ENCODE measurements at places on chromosomes 5 and 9. TPM values are rescaled to one million over a fixed set of nuclear protein-coding genes. Genes with fewer than 3 reads are reported as not detected.

DNA sequence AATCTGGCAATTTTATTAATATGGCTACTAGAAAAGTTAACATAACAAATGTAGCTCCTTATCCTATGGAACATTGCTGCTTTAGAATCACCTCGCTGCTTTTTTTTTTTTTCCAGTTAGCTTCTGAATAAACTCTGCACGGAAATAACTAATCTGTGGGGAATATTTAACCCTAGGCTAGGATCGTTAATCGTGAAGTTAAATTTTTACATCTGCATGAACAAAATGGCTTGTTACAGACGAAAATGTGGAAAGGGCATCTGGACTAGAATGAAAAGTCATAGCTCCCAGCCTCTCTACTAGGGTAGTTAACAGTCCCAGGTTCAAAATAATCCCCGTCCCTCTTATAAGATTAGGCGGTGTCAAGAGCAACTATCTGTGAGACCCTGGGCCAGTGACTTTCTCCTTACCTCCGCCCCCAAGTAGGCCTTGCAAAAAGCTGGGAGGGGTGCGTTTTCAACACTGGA lies 470 bp upstream of the SLC22A5 start:
- no peak for DNase-seq

GRCh38 chr5:74251141-74252035 lies 389.1 kb downstream of the ENC1 start:
- DNase-seq = peak; percentile 90

DNA sequence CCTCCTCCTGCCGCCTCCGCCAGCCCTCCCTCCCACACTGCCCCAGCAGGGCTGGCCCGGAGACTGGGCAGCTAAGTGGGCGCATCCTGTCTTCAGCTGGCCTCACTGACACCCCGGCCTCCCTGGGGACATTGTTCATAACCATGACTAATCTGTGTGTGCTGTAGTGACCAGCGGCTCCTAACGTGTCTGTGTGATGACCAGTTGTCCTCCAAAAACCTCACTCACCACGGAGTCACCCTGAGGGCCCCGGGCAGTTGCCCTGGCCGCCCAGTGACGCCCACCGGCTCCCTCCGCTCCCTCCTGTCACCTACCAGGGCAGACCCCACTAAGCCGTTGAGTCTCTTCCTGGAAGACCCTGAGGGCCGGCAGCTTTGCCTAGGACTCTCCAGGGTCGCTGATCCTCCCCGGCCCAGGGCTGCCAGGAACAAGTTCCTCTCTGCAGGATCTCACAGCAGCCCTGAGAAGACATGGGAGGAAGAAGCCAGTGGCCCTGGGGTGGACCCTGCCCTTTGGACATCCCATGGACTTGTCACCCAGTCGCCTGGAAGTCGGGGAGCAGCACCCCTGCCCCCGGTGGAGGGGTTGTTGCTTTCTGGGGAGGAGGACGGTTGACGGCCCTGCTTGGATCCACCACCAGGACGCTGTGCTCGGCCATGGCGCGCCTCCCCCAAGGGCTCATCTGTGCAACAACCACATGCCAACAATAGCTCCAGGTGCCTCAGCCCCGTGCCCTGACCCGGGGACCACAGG lies 110.2 kb upstream of the LMX1B start:
- no peak for DNase-seq

DNA sequence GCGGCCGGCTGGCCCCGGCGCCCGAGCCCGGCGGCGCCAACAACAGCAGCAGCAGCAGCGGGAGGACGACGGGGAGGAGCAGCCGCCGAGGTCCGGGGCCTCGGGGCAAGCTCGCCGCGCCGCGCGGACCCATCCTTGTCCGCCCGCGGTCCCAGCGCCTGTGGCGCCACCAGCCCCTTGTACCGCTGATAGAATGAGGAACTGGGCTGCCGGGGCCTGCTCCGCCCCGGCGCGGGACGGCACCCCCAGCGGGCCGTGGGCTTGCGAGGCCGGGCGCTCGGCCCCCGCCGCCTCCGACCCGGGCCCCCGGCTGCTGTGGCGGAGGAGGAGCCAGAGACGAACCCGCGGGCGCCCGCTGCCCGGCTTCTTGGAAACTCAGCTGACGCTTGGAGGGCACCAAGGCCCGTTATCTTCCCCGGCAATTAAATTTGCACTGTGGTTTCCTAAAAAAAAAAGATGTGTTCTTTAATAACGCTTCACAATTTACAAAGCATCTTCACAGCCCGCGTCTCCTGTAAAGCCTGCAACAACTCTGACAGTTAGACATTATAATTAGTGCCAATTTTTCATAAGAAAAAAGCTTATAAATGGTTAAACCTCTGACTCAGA lies at the start of gene ARSB:
ARSB (minus strand) TSS at position 195 of the 609 bp plus-strand sequence; CDS start at position 133, 62 bp downstream.
- DNase-seq = peak; percentile 57

- DNase-seq = no peak
Observed at GRCh38 chr5:383621-384020, 59.4 kb upstream of the EXOC3 start.

HNRNPA0 gene
- 6.4 TPM for total RNA-seq

GRCh38 chr5:164748861-164749260 lies 1243.4 kb downstream of the MAT2B start:
- DNase-seq = no peak

DNA sequence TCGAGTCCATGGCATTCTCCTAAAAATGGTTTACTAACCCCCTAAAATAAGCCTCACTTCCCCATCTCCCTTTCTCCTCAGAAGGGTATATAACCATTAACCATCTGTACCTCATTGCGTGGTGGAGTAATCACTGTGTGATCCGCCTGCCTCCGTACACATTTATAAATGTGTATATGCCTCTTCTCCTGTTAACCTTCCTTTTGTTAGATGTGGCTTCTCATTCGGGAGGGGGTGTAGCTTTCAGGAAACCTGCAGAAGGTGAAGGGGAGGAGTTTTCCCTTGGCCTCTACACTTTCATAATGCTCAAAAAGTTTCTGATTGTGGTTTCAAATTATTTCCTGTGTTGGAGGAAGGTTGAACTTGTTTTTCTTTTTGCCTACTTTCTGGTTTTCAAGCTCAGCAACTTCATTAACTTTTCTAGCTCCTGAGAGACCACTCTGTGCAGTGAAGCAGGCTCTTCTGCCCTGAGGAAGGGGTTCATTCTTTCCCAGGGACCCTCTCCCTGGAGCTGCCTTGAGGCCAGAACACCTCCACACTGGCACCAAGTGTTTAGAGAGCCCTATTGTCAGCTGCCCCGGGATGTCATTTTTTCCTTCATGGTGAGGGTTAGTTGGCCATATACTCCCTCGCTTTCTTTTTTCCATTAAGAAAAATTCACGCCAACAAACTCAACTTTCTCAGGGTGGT lies 46.9 kb downstream of the RASGRF2 start:
- DNase-seq = no peak

PRDM9 gene
- total RNA-seq = 0.14 TPM

MLANA gene
- total RNA-seq = not detected

GRCh38 chr9:98271479-98271878 lies 16.0 kb upstream of the TBC1D2 start:
- no peak for DNase-seq
